Fibroblast of mammary gland (primary cell): ENCODE measurements at places on chromosomes 7 and 10.

- no peak for DNase-seq
These were observed 27.2 kb downstream of the ADCYAP1R1 start for GRCh38 chr7:31079126-31079823.

DNA sequence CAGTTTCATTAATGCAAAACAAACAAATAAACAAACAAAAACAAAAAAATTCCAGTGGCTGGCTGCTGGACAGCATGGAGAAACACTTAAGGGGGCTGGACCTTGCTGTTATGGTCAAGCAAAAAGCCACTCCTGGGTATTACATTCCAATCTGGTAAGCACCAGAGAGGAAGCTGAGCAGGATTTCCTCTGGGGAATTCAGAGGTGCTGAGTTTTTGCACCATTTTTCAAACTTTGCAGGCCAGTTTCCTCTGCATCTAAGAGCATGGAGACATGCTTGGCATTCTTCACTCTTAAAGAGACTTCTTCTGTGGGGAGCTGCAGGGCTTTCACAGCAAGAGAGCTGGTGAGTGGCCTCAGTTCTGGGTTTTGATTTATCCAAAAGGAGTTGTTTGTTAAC, 84.5 kb downstream of the FZD1 start:
- DNase-seq: peak; percentile 63

- no peak for DNase-seq
These were observed 192.8 kb upstream of the PRSS58 start for GRCh38 chr7:142450695-142451094.

GRCh38 chr10:102341038-102341688, 54.3 kb upstream of the NFKB2 start:
- DNase-seq: peak; percentile 56

- DNase-seq: no peak
These were observed 393.6 kb upstream of the STEAP1 start for GRCh38 chr7:89760690-89761089.
